ENCODE measurements at places on chromosomes 7 and 10. TPM values are rescaled to one million over a fixed set of nuclear protein-coding genes. Genes with fewer than 3 reads are reported as not detected.

OR13A1 gene
- under 0.01 TPM for total RNA-seq

AKR1C2 gene
- total RNA-seq = 63.8 TPM

ARMH3 gene
- 8.7 TPM for total RNA-seq

EVX1 gene
- not detected for total RNA-seq

DHTKD1 gene
- total RNA-seq = 26.2 TPM
